ENCODE measurements at places on chromosomes 3 and 15.

GRCh38 chr3:7305561-7305960 is 444.6 kb downstream of the GRM7 start:
- DNase-seq: no peak

DNA sequence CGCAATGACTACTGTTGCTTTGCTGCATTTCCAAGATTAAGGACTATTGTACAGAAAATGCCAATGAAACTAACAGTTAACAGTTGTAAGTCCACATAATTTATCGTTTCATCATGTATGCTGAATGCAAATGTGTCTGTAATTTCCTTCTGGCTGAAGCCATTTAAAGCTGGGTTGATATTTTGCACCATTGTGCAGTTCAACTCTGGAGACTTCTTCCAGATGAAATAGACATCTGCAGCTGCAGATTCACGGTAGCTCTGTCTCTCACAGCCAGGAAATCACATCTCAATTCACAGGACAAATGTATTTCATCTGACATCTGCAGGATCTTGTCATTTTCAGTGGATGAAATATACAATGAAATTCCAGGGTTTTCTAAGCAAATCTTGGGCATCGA is 145.4 kb downstream of the CHL1 start:
- no peak for DNase-seq

GRCh38 chr3:26449996-26450395 is 172.6 kb upstream of the LRRC3B start:
- no peak for DNase-seq

DNA sequence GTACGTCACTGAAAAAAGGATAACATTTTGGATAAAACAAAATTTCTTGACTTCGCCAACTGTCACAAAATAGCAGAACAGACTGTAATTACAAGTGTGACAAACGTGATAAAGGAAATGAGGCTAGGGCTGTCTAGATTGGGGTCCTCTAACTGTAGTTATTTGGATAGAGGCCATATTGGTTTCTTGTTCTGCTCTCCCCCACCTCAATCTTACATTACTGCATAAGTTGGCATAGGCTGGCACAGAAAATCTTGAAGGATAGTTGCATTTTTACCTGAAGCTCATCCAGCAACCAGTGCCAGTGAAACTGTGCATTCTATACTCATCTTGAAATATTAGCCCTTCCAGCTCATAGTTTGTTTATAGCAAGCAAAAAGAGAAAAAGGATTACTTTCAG is 84.6 kb downstream of the ITPR1 start:
- no peak for DNase-seq

DNA sequence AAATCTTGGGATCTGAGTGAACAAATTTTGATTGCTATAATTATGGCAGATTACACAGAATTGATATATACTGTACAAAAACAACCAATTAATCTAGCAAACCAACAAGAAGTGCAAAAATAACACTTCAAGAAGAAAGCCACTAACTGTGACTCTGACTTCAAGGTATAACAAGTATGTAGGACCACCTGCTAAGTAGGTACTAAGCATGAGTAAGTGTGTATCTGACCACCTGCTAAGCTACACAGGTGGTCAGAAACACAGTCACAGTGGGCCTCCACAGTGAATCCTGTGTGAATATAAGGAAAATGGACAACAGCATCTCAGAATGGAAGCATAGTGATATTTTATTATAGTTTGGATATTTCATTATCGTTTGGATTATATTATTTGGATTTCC is 14.8 kb upstream of the PLSCR4 start:
- DNase-seq: no peak

- no peak for DNase-seq
These were observed 78.3 kb downstream of the SMAD6 start for GRCh38 chr15:66780172-66780972.

- no peak for DNase-seq
These were observed 283.2 kb downstream of the ZBTB20 start for GRCh38 chr3:114863848-114864247.

DNA sequence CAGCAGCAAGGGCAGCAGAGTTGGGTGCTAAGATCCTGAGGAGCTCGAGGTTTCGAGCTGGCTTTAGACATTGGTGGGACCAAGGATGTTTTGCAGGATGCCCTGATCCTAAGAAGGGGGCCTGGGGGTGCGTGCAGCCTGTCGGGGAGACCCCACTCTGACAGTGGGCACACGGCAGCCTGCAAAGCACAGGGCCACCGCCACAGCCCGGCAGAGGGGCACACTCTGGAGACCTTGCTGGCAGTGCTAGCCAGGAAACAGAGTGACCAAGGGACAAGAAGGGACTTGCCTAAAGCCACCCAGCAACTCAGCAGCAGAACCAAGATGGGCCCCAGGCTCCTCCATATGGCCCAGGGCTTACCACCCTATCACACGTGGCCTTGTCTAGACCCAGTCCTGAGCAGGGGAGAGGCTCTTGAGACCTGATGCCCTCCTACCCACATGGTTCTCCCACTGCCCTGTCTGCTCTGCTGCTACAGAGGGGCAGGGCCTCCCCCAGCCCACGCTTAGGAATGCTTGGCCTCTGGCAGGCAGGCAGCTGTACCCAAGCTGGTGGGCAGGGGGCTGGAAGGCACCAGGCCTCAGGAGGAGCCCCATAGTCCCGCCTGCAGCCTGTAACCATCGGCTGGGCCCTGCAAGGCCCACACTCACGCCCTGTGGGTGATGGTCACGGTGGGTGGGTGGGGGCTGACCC is 18.8 kb downstream of the SEC61A1 start:
- no peak for DNase-seq

Measured in NCI-H1436 treated with DMSO at 0.1 percent for 48 hours (cell line).